ENCODE measurements at places on chromosomes 4 and X.

DNA sequence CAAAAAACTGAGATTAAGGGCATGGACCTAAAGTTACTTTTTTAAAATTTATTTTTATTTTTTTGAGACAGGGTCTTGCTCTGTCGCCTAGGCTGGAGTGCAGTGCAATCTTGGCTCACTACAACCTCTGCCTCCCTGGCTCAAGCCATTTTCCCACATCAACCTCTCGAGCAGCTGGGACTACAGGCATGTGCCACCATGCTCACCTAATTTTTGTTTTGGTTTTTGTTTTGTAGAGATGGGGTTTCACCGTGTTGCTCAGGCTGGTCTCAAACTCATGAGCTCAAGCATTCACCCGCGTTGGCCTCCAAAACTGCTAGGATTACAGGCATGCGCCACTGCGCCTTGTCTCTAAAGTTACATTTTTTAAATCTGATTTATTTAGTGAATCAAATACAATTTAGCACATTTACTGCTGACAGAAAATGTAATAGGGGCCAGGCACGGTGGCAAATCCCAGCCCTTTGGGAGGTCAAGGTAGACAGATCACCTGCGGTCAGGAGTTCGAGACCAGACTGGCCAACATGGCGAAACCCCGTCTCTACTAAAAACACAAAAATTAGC lies 38.3 kb downstream of the GUCY1A1 start:
- DNase-seq: no peak

GRCh38 chr4:2451821-2452785 lies 16.8 kb upstream of the RNF4 start:
- DNase-seq: no peak

GRCh38 chrX:142040906-142041305 lies 137.2 kb downstream of the MAGEC1 start:
- DNase-seq: no peak

GRCh38 chr4:8305851-8306471 lies 36.4 kb downstream of the HTRA3 start:
- no peak for DNase-seq

- DNase-seq: no peak
These were observed 467.7 kb downstream of the NKX6-1 start for GRCh38 chr4:84031401-84031800.

DNA sequence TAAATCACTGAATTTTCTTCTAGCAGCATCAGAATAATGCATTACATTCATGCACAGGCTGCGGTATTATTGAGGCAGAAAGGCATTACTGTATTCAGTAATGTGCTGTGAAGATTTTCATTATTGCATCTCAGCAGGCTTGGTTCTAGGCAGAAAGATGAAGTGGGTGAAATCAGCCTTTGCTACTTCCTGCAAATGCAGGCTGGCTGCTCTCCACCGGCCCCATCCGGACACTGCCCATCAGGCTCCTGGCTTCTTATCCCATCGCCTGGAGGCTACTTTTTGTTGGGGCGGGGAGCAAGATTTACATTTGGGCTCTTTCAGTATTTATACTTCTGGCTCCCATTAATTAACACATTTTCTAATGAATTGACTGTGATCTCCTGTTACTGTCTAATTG lies 117.8 kb downstream of the FRAS1 start:
- no peak for DNase-seq

- no peak for DNase-seq
These were observed 43.4 kb downstream of the C4orf51 start for GRCh38 chr4:145723336-145723735.

DNA sequence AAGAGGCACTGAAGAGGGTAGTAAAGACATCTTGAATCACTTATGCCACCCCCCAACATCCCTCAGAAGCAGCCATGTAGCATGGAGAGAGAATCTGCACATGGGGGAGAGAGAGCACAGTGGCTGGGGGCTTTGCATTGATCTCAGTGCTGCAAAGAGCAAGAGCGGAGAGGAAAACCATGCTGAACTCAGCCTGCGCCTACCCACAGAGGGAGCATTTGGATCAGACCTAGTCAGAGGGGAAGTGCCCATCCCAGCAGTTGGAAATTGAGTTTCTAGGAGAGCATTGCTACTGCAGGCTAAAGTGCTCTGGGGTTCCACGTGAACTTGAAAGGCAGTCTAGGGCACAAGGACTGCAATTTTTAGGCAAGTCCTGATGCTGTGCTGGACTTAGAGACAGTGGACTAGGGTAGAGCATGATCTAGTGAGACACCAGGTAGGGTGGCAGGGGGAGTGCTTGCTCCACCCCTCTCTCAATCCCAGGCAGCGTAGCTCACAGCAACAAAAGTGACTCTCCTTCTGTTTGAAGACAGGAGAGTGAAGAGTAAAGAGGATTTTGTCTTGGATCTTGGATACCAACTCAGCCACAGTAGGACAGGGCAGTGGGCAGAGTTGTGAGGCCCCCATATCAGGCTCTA lies 9.0 kb upstream of the PROM1 start:
- no peak for DNase-seq

GRCh38 chrX:67545036-67545821 lies 1.4 kb downstream of the AR start:
- DNase-seq: no peak

- no peak for DNase-seq
These were observed 60.6 kb upstream of the LIMCH1 start for GRCh38 chr4:41477181-41477905.

GRCh38 chrX:15915959-15916703 lies 61.5 kb upstream of the AP1S2 start:
- no peak for DNase-seq

GRCh38 chrX:153820601-153821000 lies 9.7 kb downstream of the PDZD4 start:
- no peak for DNase-seq

DNA sequence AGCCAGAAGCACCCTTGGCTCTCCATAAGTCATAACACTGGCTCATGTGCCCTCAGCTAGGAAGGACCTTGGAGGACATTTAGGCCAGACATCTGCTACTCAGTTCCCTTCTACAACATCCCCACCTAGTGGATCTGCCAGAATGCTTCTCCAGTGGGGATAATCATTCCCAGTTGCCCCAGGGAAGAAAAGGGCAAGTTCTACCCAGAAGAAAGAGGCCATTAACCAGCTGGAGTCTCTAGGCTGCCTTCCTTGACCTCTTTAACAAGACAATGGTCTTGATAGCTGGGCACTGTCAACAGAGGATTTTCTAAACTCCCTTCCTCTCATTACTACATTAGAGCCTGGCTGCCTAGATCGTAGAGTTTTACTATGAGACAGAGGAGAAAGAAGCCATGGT lies 42.0 kb downstream of the LGI2 start:
- no peak for DNase-seq

GRCh38 chr4:114964026-114964425 lies 149.4 kb downstream of the NDST4 start:
- no peak for DNase-seq

GRCh38 chr4:140296335-140297220 lies 76.9 kb upstream of the SCOC start:
- no peak for DNase-seq

GRCh38 chrX:39335513-39336235 lies 534.4 kb downstream of the MID1IP1 start:
- DNase-seq: no peak

DNA sequence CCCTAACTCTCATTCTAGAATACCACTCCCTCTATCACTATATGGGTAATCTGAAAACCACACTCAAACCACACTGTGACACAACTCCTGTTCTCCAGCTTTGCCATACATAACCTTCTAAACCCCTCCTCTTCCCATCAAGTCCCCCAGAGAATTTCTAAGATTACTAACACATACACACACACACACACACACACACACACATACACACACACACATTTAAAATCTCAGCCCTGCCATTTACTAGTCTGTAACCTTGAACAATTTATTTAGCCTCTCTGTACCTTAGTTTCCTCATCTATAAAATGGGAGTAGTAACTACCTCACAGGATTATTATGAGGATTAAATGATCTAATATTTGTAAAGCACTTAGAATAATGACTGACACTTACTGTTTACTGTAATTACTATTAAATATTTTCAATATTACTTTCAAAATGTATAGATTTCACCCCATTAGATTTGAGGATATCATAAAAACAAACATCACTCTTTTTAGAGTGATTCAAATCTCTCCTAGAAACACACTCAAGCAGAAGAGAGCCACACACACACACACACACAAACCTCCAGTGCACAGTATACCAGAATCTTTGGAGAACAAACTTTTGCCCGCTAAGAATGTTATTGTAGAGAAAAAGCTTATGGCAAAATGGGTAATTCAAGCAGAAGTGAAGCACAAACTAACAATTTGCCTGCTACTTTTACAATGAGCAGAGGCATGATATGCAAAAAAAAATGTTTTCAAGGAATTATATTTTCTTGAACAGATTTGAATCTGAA lies 3.8 kb downstream of the ANKRD50 start:
- DNase-seq: no peak

DNA sequence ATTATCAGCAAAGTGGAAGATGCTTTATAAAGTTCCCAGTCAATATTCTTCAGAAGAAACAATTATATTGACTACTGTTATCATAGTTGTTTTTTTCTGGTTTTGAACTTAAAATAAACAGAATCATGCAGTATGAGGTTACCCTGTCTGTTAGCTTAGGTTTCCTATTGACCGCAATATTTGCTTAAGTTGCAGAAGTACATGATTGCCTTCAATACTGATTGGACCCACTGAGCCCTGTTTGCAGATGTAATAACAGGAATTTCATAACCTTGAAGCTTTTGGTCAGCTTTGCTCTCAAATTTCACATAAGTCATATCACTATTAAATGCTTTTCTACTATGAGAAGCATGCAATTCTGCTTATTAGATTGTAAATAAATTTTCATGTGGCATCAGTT lies 229.1 kb upstream of the FSTL5 start:
- no peak for DNase-seq

DNA sequence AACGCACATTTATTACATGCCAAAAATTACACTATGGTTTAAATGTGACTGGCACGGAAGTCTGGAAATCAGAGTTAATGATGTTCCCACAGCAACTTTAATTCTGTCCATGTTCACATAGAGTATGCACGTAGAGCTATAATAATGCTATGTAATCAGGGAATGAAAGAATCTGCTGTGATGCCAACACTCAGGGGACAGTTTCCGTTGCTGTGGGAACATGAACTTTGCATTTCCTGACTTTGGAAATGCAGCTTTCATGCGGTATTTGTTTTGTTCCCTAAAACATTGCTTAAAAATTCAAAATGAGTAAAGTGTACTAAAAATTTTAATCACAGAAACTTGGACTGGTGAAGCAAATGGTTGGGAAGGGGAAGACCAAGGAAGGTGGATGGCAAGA lies 65.7 kb downstream of the MAGEA1 start:
- no peak for DNase-seq

GRCh38 chr4:53208753-53209152 lies 157.1 kb downstream of the SCFD2 start:
- DNase-seq: no peak

- no peak for DNase-seq
These were observed 285.0 kb upstream of the AADAT start for GRCh38 chr4:170374770-170375169.

DNA sequence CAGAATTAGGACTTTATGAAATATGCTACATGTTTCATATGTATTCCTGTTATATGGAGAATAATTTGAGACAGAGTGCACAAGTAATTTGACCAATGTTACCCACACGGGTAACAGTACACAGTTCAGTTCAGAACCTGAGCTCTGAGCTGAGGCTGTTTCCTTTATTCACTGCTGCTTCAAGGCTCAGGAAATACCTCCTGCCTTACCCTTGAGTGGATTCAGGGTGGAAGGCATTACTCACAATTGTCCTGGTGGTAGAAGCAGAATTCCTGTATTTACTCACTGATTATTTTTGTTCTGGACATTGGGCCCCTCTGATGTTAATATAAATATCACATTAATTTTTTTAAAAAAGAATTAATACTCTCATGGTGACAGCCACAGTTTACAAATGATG lies 73.5 kb upstream of the CAMK2D start:
- no peak for DNase-seq

GRCh38 chr4:102358128-102358527 lies 12.8 kb upstream of the SLC39A8 start:
- DNase-seq: no peak

DNA sequence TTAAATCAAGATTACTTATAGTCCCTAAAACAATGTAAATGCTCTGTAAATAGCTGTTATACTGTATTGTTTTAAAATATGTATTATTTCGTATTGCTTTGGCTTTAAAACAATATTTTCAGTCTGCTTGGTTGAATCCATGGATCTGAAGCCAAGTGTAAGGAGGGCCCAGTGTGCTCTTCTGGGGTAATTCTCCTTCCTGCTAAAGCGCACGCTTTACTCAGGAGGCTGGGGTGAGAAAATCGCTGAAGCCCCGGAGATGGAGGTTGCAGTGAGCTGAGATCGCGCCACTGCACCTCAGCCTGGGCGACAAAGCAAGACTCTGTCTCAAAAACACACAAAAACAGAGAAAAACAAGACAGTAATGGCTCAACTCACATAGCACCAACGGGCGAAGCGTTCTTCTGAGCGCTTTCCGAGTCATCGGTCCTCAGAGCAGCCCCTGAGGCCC lies 391 bp upstream of the IDUA start:
- no peak for DNase-seq

GRCh38 chr4:38560768-38561558 lies 103.0 kb upstream of the KLF3 start:
- DNase-seq: no peak

DNA sequence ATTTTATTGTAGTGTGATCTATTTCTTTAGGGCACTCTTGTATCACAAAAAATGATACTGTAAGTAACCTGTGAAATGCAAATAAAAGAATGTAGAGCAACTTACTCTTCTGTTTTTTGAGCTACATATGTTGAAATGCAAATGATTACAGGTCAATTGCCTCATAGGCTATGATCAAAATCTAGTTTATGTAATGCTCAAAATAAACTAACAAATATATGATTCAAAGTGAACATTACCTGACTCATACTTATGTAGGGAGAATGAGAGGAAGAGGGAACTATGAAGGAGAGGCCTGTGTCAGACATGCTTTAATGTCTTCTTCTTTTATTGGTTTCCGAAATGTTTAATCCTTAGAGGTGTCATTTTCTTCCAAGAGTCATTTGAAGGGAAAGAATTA lies 5.0 kb upstream of the RPS6KA3 start:
- no peak for DNase-seq

DNA sequence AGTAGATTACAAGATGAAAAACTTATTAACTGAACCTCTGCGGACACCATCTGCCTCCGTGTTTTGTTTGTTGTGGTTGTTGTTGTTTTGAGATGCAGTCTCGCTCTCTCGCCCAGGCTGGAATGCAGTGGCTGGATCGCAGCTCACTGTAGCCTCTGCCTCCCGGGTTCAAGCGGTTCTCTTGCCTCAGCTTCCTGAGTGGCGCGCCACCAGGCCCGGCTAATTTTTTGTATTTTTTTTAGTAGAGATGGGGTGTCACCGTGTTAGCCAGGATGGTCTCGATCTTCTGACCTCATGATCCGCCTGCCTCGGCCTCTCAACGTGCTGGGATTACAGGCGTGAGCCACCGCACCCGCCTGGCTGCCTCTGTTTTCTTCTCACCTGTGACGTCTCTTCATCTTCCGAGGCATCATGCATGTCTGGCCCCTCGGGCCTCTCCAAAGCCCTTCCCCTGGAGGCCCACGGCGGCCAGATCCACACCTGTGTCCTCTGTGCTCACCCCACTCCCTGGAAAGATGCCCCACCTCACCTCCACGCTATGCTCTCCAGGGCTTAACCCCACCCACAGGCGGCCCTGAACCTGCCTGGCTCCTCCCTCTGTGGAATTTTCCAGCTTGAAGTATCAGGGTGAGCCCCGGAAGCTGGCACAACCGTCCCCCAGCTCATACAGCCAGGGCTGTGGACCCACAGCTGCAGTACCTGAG lies 77.0 kb upstream of the MXD4 start:
- no peak for DNase-seq

- DNase-seq: no peak
These were observed 2.4 kb downstream of the CNKSR2 start for GRCh38 chrX:21376636-21377035.
